ENCODE measurements at places on chromosomes 4 and X.

DNA sequence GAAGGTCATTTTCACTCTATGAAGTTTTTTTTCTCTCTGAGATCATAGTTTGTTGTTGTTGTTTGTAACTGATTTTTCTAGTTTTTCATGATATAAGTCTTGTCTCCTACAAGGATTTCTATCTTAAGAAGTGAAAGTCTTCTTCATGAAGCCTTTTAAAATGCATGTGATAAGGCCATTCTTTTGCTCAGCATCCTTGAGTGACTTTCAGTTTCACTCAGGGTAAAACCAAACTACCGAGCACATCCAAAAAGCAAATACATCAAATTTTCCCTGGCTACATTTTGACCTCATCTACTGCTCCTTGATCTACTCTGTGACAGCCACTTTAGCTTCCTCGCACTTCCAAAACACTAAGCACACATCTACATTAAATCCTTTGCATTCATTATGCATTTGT, 580.7 kb downstream of the KCTD8 start:
- no peak for DNase-seq

- no peak for DNase-seq
Observed at GRCh38 chr4:137039370-137039769, 492.9 kb downstream of the PCDH18 start.

- DNase-seq = no peak
Observed at GRCh38 chrX:68652326-68653170, 5.1 kb downstream of the STARD8 start.

GRCh38 chrX:13373431-13374187, 53.8 kb upstream of the ATXN3L start:
- DNase-seq = no peak

DNA sequence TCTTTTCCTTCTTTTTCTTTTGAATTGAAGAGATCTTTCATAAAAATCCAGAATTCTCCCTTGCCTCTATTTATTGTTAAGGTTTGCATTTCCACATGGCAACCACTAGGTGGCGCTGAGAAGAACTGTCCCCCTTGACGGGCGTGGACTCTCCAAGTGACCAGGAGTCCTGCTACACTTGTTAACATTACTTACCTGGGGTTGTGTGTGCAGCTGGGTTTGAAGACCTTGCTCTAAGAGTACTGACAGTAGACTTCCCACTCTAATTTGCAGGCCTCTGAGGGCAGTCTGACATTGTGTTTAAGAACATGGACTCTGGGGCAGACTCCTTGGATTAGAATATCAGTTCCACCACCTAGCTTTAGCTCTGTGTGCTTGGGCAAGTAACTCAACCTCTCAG, 52.8 kb downstream of the GPRIN3 start:
- peak; percentile 30 for DNase-seq

- no peak for DNase-seq
Observed at GRCh38 chr4:47641755-47642154, 156.7 kb downstream of the ATP10D start.

DNA sequence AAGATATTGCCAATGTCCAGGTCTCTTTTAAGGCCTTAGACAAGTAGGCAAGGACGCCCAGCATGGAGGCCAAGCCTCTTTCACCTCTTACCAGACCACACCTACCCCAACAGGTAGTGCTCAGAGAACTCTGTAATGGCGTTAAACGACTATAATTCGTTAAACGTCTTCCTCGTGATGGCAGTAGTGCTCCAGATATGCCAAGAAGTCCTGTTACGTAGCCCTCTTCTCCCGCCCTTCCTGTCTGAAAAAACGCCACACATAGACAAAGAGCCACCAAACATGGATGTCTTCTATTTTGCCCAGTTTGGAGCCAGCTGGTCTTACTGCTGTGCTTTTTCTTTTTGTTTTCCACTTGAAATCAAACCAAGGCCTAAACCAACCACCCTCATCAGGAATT, 190.7 kb downstream of the OR13H1 start:
- peak; percentile 41 for DNase-seq

DNA sequence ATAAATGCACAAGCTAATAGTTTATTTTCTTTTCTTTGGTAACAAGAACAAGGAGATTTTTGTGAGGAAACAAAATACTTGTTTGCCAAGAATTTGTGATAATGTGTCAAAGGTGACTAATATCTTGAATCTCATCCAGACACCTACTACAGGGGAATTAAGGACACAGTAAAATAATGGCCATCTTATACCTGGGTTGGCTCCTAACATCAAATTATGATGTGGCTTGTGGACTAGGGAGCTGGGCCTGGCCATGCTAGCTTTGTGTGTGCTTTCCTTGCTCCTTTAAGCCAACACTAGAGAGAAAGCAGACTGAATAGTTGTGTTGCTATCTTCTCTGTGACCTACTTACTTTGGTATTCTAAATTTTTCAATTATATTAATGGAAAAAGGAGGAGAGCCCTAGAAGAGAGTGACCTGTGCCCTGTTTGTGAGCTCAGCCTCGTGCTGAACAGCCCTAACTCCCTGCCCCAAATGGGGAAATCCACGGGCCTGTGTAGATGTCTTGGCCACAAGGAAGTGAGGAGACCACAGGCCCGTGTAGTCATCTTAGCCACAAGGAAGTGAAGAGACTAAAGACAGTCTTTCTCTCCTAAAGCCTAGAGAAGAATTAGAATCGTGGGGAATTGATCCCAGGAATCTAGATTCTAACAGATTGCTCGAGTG, 23.3 kb downstream of the ARHGAP24 start:
- no peak for DNase-seq

GRCh38 chrX:145190801-145191389, 56.4 kb upstream of the SPANXN1 start:
- no peak for DNase-seq

DNA sequence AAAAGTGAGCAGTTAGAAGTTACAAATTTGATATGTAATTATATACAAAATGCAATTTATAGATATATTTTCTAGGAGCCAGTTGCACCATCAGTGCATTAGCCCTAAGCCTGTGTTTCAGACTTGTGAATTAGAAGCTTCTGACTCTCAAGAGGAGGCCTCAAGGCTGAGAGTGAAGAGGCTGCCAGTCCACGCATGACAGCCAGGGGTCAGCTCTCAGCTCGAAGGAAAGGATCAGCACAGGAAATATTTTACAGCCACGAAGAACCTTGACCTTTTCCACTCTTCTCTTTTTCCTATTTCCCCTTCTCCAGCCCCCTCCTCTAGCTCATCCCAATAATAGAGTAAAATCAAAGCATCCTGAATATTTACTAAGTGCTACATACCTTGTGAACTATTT, 642.4 kb downstream of the TRIML1 start:
- DNase-seq = no peak

GRCh38 chrX:96683997-96684338, 674 bp upstream of the DIAPH2 start:
- no peak for DNase-seq
